ENCODE measurements at places on chromosomes 4 and X. TPM values are rescaled to one million over a fixed set of nuclear protein-coding genes. Genes with fewer than 3 reads are reported as not detected.

The ADGRG4 gene
- not detected for total RNA-seq

The EDA2R gene
- 13.2 TPM for total RNA-seq

The SMIM10 gene
- 3.1 TPM for total RNA-seq

The TRMT10A gene
- 3.8 TPM for total RNA-seq

The AIFM1 gene
- total RNA-seq, result 24.1 TPM

The FAM9C gene
- total RNA-seq, result not detected

The TCP11X2 gene
- total RNA-seq, result not detected

The MAGEB4 gene
- not detected for total RNA-seq

The SSX4 gene
- total RNA-seq, result not detected

The CCDC110 gene
- 0.98 TPM for total RNA-seq

The ETDA gene
- total RNA-seq, result not detected

The UGT2A3 gene
- total RNA-seq, result not detected

All from cardiac ventricle fibroblast (primary cell).